Stimulated activated naive CD8-positive, alpha-beta T cell treated with anti-CD3 and anti-CD28 coated beads, Interleukin-15, Interleukin-2, amounts not matched to agents 100 U/mL and 50 U/mL, for 24 hours (primary cell): ENCODE measurements at places on chromosomes 1 and 21.

GRCh38 chr1:242140836-242141235, 141.9 kb upstream of the MAP1LC3C start:
- no peak for DNase-seq

- DNase-seq: peak; percentile 46
Measured at GRCh38 chr1:18109756-18110597, 2.4 kb downstream of the IGSF21 start.

GRCh38 chr21:46153247-46154154, 1.9 kb downstream of the FTCD start:
- peak; percentile 72 for DNase-seq

DNA sequence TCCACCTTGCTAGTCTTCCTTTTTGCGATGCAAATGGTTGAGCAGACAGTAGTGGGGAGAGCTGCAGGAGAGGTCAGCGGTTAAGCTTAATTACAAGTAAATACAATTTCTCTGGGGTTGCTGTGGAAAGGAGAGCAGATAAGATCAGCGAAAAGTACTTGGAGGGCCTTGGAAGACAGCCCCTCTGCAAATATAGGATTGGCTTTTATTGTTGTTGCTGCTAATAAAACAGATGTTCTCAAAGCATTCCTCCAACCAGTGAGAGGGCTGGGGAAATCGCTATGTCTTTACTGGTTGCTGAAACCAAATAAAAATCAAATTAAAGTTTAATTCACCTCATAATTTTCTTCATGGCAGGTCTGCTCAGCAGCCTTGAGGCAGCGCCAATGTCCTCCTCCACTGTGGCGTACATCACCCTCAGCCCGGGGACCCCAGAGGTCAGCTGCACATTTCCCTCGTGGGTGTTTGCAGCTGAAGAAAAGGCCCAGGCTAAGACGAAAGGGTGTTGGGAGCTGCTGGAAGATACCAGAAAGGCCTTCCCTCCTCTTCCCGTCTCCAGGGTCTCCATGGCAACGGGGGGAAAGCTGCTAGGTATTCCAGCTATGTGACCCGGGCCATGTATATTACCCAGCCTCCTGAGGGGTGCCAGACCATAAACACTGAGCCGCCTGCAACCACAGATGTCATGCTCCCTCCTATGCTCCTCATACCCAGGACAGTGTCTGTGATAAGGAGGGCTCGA, 54.6 kb upstream of the POU2F1 start:
- DNase-seq: no peak

DNA sequence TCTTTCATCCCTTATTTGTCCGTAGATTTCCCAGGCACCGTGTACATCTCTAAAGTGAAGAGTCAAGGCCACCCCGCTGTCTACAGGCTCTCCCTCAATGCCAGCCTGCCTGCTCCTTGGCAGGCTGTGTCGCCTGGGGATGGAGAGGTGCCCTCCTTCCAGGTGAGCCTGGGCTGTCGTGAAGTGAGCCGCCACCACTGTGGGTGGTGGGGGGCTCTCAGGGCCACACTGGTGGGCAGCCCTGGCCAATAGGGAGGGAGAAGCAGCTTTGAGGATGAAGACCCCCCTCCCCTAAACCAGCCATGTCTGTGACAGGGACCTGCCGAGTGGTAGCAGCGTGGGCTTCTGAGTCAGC, 46.2 kb downstream of the DISP3 start:
- no peak for DNase-seq
